MG63 (cell line): ENCODE measurements at places on chromosomes 3 and 15.

- no peak for DNase-seq
Observed at GRCh38 chr15:70093070-70093469, 4.6 kb downstream of the TLE3 start.

DNA sequence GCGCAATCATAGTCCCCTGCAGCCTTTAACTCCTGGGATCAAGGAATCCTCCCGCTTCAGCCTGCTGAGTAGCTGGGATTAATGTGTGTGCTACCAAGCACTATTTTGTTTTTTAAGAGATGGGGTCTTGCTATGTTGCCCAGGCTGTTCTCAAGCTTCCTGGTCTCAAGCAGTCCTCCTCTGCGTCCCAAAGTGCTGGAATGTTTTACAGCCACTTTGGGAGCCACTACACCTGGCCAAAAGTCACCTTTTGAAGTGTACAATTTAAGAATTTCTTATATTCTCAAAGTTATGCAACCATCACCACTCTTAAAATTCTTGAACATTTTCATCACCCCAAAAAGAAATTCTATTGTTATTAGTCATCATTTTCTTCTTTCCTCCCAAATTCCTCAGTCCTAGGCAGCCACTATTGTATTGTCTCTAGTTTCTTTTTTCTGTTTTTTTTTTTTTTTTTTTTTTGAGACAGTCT is 17.8 kb downstream of the CDV3 start:
- no peak for DNase-seq

DNA sequence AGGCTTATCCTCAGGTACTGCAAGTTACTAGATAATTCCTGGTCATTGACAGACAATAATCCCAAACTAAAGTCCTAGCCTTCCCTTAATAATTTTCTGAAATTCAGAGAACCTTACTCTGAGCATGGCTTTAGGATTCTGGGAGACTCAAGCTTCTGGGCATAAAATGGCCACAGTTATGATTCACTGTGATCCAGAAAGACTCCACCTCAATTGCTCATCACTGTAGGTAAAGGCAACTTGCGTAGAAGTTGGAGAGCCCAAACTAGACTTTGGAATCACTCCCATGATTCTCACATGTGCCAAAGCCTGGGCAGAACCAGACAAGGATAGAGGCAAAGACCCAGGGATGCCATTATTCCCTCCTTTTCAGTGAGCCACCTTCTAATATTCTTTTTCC is 195.3 kb downstream of the OSBPL10 start:
- DNase-seq, result no peak

GRCh38 chr3:197019535-197019934 is 10.1 kb downstream of the MELTF start:
- DNase-seq, result no peak
